ENCODE measurements at places on chromosomes 13 and 19.
A peak's percentile ranks its signal among the peaks of the same experiment; 100 is the strongest.

- DNase-seq = no peak
Observed at GRCh38 chr13:104321756-104322155, 1255.5 kb upstream of the SLC10A2 start.

DNA sequence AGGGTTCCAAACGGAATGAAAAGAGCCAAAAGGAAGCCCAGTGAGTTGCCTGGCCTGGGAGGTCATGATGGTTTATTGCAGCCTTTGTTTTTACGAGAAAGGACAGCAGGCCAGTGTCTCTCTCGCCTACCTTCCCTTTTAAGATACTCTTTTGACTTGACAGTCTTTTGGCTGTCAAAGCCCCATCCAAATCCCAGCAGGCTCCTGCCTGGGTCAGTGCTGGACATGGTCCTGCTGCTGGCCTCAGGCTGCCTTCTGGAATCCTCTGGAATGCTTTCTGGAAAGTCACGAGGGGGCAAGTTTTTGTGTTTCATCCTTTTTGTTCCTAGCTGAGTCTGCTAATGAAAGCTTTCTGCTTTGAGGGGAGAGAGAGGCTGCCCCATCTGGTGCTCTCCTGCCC, 444.8 kb downstream of the OLFM4 start:
- DNase-seq = no peak

GRCh38 chr19:13511947-13512346, 5.7 kb upstream of the CACNA1A start:
- DNase-seq = no peak

GRCh38 chr19:38769635-38770211, 3.6 kb downstream of the LGALS7 start:
- no peak for DNase-seq

DNA sequence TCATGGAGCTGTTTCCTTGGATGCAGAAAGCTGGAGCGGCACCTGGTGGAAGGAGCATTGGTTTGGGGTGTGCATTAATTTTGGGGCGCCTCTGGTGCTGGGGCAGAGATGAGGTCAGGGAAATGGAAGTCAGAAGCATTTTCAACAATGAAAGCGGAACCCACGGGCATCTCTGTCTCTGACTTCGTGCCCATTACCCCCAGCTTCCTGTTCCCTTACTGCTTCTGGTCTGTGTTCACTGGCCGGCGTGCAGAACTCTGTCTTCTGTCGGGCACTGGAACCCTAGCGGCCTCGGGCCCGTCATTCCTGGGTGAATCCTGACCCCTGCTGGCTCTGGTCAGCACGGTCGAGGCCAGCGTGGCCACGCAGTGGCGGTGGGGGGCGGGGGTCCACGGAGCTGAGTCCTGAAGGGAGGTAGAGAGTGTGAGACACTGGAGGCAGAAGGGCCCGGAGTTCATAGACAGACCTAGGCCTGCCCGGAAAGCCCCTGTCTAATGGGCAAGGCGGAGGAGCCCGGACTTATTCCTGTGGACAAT, 7.9 kb upstream of the LINGO3 start:
- DNase-seq = no peak

DNA sequence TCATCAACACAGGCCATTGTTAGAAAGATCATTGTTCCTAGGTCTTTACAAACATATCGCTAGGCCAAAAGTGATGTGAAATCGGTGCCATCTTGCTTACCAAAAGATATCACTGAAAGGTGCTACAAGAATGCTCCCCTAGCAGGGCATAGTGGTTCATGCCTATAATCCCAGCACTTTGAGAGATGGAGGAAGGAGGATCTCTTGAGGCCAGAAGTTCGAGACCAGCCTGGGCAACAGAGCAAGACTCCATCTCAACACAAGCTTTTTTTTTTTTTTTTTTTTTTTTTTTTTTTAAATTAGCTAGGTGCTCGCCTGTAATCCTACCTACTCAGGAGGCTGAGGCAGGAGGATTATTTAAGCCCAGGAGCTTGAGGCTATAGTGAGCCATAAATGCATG, 92.1 kb downstream of the DACH1 start:
- no peak for DNase-seq

DNA sequence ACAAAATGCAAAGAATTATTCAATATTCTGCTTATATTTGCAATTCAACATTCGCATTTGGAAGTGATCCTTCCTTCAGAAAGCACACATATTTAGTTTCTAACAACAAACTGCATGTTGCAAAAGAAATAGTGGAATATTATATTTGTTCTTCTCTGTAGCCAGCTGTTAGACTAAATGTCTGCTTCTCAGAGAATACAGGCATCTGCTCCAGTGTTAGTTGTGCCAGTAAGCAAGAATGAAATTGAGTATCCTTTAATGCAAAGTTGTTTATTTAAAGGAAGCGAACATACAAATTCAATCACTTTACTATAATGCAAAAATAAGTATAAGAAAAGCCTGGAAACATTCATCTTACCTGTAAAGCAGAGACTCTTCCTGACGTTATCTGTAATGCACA, 663 bp downstream of the SLITRK6 start:
- DNase-seq = no peak

DNA sequence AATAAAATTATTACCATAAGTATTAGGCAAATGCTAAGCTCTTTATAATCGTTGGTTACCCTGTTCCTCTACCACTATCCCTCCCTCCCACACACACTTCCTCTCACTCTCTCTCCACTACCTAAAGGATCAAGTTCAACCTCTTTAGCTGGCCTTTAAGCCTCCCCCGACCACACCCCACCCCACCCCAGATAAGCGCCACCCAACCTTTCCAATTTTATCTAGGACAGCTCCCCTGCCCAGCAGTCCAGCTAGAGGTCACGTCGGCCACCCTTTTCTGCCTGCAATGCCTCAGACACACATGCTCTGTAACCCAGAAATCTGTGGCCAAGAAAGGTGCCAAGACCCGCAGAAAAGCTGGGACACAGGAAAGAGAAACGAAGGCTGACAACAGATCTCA, 1.1 kb downstream of the LYPD4 start:
- no peak for DNase-seq

DNA sequence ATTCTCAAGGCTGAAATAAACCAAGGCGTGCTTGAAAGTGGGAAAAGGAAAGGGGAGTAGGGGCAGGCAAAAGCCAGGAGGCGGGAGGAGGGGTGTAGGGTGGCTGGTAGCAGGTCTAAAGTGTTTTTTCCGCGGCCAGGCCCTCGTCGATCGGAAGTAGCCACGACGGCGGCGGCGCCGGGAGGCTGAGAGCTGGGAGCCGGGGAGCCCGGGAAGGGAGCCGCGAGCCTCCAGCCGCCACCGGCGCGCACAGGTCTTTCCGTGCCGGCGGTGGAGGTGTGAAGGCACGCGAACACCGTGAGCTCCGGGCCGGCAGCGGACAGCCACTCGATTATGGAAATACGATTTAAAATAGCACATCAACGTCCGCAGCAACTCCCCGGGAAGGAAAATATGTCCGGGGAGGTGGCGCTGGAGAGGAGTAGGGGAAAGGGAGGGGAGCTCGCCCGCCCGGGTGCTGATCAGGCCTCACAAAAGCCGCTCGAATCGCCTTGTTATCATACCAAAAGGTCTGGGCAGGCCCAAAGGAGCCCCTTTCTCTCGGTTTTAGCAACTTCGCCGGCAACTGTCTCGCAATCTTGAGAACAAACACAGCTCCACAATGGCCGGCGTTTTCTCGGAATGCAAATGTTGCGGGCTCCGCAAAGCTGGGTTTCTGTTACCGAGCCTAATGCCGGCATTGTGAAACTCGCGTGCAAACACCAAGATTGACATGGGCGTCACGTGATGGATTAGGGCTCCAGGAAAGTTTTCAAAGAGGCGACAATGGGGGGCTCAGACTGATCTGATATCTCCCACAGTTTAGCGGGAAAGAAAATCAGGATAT, 2.9 kb upstream of the PCDH8 start:
- DNase-seq = peak; percentile 64
